ENCODE measurements at places on chromosomes 1 and 21.
A peak's percentile ranks its signal among the peaks of the same experiment; 100 is the strongest.

DNA sequence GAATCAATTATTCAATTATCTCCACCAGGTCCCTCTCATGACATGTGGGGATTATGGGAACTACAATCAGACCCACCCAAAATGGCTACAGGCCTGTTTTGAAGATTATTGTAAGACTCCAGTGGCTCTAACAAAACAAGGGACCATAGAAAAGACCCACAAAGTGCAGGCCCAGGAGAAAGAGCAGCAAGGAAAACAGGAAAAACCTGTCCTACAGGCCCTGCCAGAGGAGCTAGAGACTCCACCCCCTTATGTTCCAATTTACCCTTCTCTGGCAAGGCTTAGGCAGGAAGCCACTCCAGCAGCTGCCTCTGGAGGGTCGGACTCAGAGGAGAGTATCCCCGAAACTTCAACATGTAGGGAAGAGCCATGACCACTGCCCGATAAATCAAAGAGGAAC, 96.5 kb downstream of the LIPI start:
- peak; percentile 5 for DNase-seq

DNA sequence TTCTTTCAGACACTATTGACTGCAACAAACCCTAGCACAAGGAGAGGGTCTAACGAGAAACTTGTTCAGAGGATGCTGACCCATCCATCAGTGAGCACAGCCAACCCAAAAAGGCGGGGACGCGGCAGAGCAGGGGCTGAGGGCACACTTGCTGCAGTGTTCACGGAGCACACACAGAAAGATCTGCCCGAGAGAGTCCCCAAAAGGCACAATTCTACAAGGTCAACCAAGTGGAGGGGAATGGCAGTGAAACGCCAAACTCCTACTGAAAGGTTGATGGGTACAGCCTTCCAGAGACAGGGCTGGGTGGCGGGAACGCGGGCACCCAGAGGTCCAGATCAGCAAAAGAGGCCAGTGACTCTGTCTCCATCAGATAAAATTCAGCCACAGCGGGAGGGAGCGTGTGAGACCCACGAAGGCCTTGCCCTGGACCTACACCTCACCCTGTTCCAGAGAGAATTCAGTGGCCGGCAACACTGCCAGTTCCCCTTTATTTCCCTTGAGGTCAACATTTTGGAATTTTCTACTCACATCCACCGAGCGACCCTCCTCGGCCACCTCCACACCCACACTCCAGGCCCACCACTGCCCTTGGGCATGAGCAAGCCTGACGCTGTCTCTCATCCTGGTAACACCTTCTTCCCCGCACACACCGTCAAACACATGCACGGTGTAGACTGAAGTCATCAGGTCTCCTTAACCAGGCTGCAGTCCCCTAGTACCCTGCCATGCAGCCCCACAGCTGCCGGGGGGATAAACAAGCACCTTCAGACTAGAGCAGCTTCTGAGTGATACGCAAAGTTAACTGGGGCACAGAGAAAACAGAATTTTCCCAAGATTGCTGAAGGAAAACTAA, 5.5 kb downstream of the GNG4 start:
- DNase-seq, result no peak

- peak; percentile 90 for DNase-seq
Observed at GRCh38 chr21:34204481-34205439, 131.4 kb downstream of the MRPS6 start.

DNA sequence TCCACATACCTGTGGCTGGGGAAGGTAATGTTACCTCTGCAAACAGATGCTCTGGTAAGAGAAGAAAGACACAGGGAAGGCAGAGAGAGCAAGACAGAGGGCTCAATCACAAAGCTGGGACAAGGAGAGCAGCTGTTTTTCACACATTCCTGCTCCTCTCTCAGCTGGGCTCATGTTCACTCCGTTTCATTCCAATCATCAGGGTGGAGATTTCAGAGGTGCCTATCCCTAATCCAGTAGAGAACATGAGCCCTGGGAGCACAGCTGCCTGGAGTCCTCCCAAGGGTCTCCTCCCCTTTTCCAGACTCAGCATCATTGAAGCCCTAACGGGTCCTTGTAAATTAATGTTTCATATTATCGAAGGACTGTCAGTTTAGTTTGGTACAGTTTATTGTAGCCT, 19.4 kb downstream of the GADD45A start:
- no peak for DNase-seq

DNA sequence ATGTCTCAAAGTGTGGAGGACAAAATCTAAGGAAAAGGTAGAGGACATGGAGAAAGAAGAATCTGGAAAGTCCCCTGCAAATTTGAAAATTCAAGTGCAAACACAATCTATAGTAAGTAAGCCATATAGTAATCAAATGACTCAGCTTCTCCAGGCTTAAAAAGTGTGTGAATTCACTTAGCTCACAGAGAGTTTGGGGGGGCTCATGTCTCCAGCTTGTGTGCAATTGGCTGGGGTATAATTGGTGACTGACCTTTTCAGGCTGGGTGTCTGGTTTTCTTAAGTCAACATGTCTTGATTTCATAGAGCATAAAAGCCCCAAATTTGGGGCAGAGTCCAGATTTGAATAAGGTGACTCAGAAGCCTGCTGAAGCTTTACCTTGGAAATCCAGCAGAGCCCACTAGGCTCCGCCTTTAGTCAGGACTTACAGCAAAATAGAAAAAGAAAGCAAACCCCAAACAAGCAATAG, 8.6 kb downstream of the CLDN14 start:
- no peak for DNase-seq

DNA sequence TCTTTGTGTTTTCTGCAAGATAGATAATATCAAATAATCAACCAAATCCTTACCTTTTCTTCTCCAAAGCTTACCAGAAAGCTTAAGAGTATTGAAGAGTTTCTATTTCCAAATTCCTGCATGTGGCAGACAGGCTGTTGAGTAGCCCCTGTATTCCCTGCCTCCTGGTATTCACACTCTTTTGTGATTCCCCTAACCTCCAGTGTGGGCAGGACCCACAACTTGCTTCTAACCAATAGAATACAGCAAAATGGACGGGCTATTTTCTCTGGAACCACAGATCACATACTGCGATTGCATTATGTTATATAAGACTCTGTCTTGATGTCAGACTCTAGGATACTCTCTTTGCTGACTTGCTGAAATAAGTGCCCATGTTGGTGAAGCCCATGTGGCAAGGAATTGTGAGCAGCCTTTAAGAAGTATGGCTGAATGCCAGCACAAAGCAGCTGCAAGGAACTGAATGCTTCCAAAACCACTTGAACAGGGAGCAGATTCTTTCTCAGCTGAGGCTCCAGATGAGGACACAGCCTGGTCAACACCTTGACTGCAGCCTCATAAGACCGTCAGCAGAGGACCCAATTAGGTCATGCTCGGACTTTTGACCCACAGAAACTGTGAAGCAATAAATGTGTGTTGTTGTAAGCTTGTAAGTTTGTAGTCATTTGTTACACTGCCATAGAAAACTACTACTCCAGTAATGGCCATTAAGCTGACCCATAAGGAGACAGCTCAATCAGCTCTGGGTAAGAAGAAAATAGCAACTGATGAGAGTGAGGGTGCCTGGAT, 47.9 kb upstream of the PLXNA2 start:
- peak; percentile 66 for DNase-seq
